ENCODE measurements at places on chromosomes 12 and 14.

DNA sequence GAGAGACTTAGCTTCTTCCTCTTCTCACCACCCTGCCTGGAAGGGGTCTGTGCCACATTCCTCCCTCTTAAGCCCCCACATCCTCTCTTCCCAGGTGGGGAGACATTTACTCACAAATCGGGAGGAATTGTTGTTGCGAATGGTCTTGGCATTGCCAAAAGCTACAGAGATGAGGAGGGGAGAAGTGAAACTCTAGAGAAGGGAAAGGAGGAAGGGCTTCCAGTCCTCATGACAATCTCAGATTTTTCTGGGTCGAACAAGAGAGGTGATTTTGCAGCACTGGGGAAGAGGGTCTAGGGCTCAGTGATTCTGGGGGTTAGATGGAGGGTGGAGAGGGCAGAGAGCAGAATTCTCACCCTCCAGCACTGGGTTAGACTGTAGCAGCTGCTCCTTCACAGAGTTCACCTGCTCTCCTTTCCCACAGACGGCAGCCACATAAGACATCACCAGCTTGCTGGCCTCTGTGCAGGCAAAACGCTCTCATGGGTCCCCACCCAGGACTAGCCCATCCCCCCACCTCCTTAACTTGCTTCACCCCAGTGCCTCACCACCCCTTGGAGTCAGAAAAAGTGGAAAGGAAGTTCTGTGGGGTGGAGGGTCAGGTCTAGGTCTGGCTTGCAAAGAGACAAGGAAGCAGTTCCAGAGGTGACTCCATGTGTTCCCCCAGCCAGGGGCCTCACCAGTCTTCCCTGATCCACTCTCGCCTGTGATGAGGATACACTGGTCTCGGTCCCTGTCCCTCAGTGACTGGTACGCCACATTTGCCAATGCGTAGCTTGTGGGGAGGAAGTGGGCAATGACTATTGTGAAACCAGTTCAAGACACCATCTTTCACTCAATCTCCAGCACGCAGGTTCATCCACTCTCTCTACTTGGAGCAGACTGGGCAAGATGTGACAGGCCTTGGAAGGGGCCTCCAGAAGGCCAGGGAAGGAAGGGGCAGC is 2.7 kb downstream of the MYO1A start:
- DNase-seq = peak; percentile 79

DNA sequence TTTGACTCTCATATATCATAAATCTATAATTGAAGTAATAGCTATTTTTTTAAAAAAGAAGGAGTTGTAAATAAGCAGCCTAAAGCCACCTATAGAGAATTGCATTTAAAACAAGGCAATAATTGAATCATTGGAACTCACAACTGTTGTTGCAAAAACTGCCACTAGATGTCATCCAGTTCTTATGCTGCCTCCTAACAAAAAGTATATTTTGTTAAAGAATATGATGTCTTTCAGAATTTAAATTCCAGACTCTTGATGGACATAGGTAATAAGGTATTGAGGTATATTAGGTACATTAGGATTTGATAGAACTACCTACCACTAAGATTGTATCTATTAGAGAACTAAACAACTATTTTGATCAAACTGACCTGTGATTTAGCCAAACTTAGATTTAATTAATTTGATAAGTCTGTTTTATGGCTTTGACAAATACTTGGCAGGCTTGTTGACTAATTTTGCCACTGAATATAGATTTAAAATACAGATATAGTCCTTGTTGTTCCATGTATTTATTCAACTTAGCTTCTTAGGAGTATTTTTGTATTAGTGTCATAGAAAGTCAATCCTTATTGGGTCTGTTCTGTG is 401.4 kb downstream of the RPL10L start:
- DNase-seq = no peak

- DNase-seq = no peak
Measured at GRCh38 chr12:20245491-20245890, 122.8 kb upstream of the PDE3A start.

GRCh38 chr12:130280742-130281141 is 56.9 kb upstream of the PIWIL1 start:
- no peak for DNase-seq

DNA sequence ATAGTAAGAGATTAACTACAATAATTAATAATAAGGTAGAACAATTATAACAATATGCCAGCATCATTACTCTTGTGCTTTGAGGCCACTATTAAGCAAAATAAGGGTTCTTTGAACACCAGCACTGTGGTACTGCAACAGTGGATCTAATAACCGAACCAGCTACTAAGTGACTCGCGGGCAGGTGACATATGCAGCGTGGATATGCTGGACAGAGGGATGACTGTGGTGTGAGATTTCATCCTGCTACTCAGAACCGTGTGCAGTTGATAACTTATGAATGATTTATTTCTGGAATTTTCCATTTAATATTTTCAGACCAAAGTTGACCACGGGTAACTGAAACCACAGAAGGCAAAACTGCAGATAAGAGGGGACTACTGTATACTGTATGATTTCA is 34.4 kb downstream of the BMAL2 start:
- DNase-seq = no peak
